T-cell (primary cell): ENCODE measurements at places on chromosomes 5 and 9. TPM values are rescaled to one million over a fixed set of nuclear protein-coding genes. Genes with fewer than 3 reads are reported as not detected.

Gene CAVIN4
- 0.26 TPM for total RNA-seq

GRCh38 chr9:90884178-90884577 lies 82.6 kb downstream of the SYK start:
- no peak overlapping the region for H3K27ac ChIP-seq
- peaks cover 10% of the 10 kb centered on the region for H3K27me3 ChIP-seq
- no peak overlapping the region for H3K4me3 ChIP-seq
- no peaks in the 10 kb centered on the region for H3K4me1 ChIP-seq

- H3K4me3 ChIP-seq, result no peak overlapping the region
- H3K4me1 ChIP-seq, result no peaks in the 10 kb centered on the region
- no peak overlapping the region for H3K27ac ChIP-seq
- no peaks in the 10 kb centered on the region for H3K36me3 ChIP-seq
- no peak for DNase-seq
- H3K27me3 ChIP-seq, result peaks cover 93% of the 10 kb centered on the region
These were observed 1.8 kb downstream of the TLX3 start for GRCh38 chr5:171310819-171311321.

DNA sequence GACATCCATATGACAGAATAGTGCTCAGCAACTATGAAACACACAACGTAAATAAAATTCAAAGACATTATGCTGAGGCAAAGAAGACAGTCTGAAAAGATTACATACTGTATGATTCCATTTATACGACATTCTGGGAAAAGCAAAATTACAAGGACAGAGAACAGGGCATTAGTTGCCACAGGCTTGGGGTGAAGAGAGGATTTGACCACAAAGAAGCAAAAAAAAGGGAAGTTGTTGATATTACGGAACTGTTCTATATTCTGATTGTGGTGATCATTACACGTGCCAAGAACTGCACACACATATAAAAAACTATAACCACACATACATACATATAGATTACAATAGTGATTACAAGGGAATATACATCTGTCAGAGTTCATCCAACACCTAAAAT lies 24.1 kb downstream of the CDK5RAP2 start:
- H3K27ac ChIP-seq, result no peak overlapping the region
- H3K27me3 ChIP-seq, result no peaks in the 10 kb centered on the region
- H3K36me3 ChIP-seq, result peaks cover 23% of the 10 kb centered on the region
- H3K4me1 ChIP-seq, result no peaks in the 10 kb centered on the region

DNA sequence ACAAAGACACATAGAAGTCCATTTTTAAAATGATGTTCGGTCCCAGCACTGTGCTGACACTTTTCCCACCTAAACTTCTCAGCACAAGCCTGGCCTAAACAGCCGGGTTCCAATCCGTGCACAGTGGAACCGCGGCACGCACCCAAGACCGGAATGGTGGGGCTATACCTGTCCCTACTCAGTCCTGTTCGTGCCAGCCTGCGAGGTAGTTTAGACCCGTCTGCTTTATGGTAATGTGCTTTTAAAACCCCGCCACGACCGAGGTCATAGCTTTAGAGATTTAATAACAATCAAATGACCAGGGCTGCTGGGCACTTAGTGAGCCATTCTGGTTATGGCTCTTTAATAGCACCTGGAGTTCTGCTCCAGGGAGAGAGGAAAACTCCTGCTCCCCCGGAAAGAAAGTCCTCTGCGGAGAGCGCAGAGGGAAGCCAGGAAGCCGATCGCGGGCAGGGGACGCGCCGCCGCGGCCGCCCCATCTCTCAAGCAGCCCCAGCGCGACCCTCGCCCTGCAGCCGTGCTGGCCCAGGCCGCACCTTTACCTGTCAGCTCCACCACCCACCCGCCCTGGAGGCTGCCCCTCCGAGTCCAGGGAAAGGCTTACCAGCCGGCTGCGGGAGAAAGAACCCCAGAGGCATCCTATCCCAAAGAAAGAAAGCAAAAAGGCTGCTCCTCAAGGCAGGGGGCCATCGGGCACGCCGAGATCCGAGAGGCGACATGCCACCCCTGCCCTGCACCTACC lies 511 bp downstream of the ARL15 start:
- peak overlapping the region; percentile 89 for H3K4me3 ChIP-seq
- H3K27ac ChIP-seq, result peak overlapping the region; percentile 66
- peaks cover 13% of the 10 kb centered on the region for H3K4me1 ChIP-seq
- H3K27me3 ChIP-seq, result no peaks in the 10 kb centered on the region
- DNase-seq, result no peak

Gene MUSK
- total RNA-seq, result not detected

GRCh38 chr5:111984044-111984443 lies 227.1 kb upstream of the NREP start:
- no peak for DNase-seq
- H3K27ac ChIP-seq, result no peak overlapping the region
- H3K27me3 ChIP-seq, result no peaks in the 10 kb centered on the region
- H3K36me3 ChIP-seq, result no peaks in the 10 kb centered on the region

GRCh38 chr9:124676159-124676551 lies 95.0 kb downstream of the NR6A1 start:
- H3K27me3 ChIP-seq, result no peaks in the 10 kb centered on the region
- H3K4me1 ChIP-seq, result peaks cover 2% of the 10 kb centered on the region
- DNase-seq, result no peak
- no peak overlapping the region for H3K27ac ChIP-seq
- no peaks in the 10 kb centered on the region for H3K36me3 ChIP-seq

Gene ZNF454
- total RNA-seq, result 0.09 TPM

DNA sequence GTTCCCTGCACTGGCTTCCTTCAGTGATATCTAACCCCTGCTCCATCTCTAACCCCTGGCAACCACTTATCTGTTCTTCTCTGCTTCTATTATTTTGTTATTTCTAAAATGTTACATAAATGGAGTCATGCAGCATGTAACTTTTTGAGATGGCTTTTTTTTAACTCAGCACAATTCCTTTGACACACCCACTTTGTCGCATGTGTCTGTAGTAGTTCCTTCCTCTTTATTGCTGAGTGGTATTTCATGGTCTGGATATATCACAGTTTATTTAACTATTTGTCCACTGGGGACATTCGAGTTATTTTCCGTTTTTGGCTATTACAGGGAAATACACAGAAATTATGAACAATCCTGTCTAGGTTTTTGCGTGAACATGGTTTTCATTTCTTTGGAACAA lies 200.2 kb downstream of the TRIO start:
- DNase-seq, result no peak
- H3K4me1 ChIP-seq, result no peaks in the 10 kb centered on the region
- H3K27me3 ChIP-seq, result no peaks in the 10 kb centered on the region
- H3K4me3 ChIP-seq, result no peak overlapping the region

Gene PAX5
- 1.7 TPM for total RNA-seq

DNA sequence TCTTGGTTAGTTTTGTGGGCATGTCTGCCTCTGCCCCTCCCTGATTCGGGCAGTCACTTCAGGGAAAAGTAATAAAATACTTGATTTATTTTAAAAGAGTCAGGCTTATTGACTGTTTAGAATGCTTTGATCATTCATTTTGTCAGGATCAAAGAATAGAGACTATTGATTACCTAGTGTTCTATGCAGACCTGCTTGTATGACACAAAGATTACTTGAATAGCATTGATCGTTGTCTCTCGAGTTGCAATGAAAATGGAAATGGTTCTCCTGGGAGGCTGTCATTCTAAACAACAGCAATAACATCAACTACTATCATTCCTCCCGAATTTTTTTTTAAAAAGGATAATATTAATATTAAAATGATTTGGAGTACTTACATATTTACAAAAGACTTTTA lies 133.2 kb upstream of the DMAC1 start:
- H3K4me1 ChIP-seq, result peaks cover 31% of the 10 kb centered on the region
- no peaks in the 10 kb centered on the region for H3K27me3 ChIP-seq
- H3K36me3 ChIP-seq, result no peaks in the 10 kb centered on the region
- DNase-seq, result no peak
- H3K4me3 ChIP-seq, result no peak overlapping the region

Gene ZDHHC11B
- 2.1 TPM for total RNA-seq

GRCh38 chr5:132883261-132883834 lies 9.9 kb downstream of the LEAP2 start:
- DNase-seq, result no peak
- H3K4me1 ChIP-seq, result no peaks in the 10 kb centered on the region
- no peak overlapping the region for H3K4me3 ChIP-seq
- H3K27me3 ChIP-seq, result no peaks in the 10 kb centered on the region
- peaks cover 74% of the 10 kb centered on the region for H3K36me3 ChIP-seq

GRCh38 chr9:114396558-114397218 lies 8.9 kb upstream of the AKNA start:
- no peaks in the 10 kb centered on the region for H3K27me3 ChIP-seq
- DNase-seq, result no peak
- peak overlapping the region; percentile 85 for H3K4me3 ChIP-seq
- H3K36me3 ChIP-seq, result peaks cover 11% of the 10 kb centered on the region

DNA sequence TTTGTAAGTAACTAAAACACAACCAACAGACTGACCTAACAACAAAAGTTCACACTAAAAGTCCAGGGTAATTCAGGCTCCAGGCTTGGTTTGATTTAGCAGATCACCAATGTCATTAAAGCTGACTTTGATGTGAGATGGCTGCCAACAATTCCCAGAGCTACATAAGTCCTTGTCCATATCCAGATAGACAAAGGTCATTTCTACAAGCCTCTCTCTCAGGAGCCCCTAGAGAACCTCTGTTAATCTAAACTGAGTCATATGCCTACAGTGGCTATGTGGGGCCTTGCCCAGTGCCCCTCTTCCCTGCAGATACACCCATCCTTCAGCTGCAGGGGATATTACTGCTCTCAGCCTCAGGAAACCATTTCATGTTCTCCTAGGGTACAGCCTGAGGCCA lies 18.2 kb upstream of the ANP32B start:
- peaks cover 5% of the 10 kb centered on the region for H3K4me1 ChIP-seq
- no peak for DNase-seq

DNA sequence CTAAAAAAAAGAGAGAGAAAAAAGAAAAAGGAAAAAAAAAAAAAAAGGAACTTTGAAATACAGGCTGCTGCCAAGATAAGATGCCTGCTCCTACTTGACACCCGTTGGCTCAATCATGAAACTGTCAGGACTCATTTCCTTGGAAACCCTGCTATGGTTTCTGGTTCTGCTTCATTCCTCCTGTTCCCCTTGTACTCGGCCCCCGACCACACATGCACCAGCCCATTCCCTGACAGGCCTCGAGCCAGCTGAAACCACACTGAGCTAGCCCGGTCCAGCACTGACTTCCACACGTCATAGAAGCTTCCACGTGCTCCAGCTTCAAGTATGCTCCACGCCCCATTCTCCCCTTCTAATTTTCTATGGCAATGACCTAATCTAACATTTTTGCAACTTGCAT lies 93.2 kb downstream of the MYO10 start:
- no peaks in the 10 kb centered on the region for H3K36me3 ChIP-seq
- H3K27ac ChIP-seq, result no peak overlapping the region
- no peak overlapping the region for H3K4me3 ChIP-seq
- no peaks in the 10 kb centered on the region for H3K27me3 ChIP-seq
- DNase-seq, result no peak

GRCh38 chr9:137161558-137162486 lies 8.0 kb downstream of the LRRC26 start:
- H3K27ac ChIP-seq, result no peak overlapping the region
- no peak for DNase-seq
- peaks cover 32% of the 10 kb centered on the region for H3K4me1 ChIP-seq
- no peaks in the 10 kb centered on the region for H3K36me3 ChIP-seq
- H3K4me3 ChIP-seq, result no peak overlapping the region

DNA sequence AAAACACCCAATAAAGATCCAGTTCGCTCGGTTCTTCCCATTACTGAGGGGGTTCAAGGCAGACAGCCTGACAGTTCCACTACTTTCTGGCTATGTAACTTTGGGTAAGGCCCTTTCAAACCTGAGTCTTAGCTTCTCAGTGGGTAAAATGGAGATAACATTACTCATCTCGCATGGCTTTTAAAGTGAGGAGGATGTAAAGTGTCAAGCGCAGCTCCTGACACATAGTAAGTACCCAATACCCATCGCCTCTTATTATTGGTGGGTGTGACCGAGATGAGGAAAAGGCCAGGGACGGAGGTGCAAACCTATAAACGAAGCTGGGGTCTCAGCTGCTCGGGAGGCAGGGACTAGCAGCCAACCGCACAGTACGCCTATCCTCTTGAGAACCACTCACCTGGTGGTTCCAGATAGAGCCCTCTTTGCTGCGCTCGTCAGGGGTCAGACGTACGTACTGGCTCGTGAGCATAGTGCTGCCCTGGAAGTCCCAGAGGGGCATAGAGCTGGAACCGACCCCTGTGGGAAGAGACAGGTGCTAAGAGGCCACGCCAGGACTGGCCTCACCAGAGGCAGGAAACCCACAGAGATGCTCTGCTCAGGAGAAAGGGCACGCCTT lies 584 bp downstream of the LMAN2 start:
- peaks cover 5% of the 10 kb centered on the region for H3K36me3 ChIP-seq
- no peaks in the 10 kb centered on the region for H3K27me3 ChIP-seq
- peaks cover 22% of the 10 kb centered on the region for H3K4me1 ChIP-seq
- peak overlapping the region; percentile 87 for H3K27ac ChIP-seq
- H3K4me3 ChIP-seq, result peak overlapping the region; percentile 74

Gene LHX3
- total RNA-seq, result not detected

Gene GDF9
- 0.63 TPM for total RNA-seq

Gene SNCAIP
- not detected for total RNA-seq

DNA sequence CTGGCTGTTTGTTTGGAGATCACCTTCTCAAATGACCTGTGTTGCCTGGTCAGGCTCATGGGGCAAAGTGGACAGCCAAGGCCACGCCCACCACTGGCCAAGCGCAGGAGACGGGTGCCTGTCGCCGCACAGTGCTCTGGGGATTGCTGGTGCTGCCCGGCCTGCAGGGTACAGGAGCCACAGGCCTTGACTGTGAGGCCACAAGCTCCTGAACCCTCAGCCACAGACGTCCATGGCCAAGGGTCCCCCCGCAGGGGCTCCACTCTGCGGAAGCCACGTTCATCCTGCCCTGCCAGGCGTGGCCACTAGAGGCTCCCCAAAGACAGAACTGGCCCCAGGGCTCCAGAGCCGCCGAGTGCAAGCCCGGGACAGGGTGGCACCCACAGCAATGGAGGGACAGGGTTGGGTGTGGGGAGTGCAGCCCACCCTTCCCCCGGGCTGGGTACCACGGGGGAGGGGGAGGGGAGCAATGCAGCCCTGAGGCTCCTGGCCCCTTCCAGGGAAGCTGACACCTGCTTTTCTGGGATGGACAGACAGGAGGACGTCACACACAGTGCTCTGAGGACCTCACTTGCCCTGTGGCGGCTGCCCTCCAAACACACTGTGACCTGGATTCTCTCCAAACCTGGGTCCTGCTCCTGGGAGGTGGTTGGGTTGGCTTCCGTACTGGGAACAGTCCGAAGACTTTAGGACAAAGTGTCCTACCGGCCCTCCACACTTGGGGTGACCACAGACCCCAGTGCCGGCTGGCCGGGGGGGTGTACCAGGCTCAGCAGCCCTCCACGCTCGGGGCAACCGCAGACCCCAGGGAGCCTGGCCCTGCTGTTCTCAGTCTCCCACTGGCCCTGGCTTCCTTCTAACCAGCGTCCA lies 21.5 kb downstream of the TPPP start:
- DNase-seq, result peak; percentile 66
- H3K4me1 ChIP-seq, result peaks cover 4% of the 10 kb centered on the region
- no peak overlapping the region for H3K4me3 ChIP-seq
- H3K27me3 ChIP-seq, result no peaks in the 10 kb centered on the region
- peak overlapping the region; percentile 74 for H3K27ac ChIP-seq
- H3K36me3 ChIP-seq, result peaks cover 7% of the 10 kb centered on the region

GRCh38 chr9:82466616-82467260 lies 478.2 kb downstream of the SPATA31D1 start:
- DNase-seq, result no peak
- no peaks in the 10 kb centered on the region for H3K36me3 ChIP-seq
- H3K27me3 ChIP-seq, result no peaks in the 10 kb centered on the region
- no peak overlapping the region for H3K27ac ChIP-seq
- no peak overlapping the region for H3K4me3 ChIP-seq

- H3K27ac ChIP-seq, result peak overlapping the region; percentile 79
- peaks cover 6% of the 10 kb centered on the region for H3K4me1 ChIP-seq
- peaks cover 7% of the 10 kb centered on the region for H3K36me3 ChIP-seq
- no peak for DNase-seq
- no peaks in the 10 kb centered on the region for H3K27me3 ChIP-seq
- H3K4me3 ChIP-seq, result peak overlapping the region; percentile 82
These were observed 1.0 kb downstream of the URM1 start for GRCh38 chr9:128372188-128372641.

Gene TMEM8B
- total RNA-seq, result 11.9 TPM

Gene CLIC3
- total RNA-seq, result 17.7 TPM

Gene OGN
- total RNA-seq, result 0.23 TPM
